ENCODE measurements at places on chromosomes 1 and 21.

DNA sequence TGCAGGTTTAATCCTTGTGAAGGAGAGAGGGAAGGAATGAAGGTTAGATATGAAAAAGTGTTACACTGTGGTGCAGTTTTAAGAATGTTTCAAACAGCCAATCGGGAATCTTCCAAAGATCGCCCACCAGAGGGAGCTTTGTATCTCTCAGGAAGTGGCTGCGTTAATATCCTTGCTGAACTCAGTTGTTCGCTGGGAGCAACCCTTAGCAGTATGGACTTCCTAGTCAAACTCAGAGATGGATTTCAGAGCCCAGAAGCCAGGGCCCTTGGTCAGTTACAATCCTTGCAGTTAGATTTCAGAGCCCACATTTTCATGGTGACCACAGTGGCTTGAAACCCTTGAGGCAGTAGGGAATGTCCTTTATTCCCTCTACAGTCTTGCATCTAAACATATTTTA, 136.2 kb downstream of the NTNG1 start:
- DNase-seq, result no peak

- no peak for DNase-seq
Observed at GRCh38 chr1:109807822-109808680, 44.3 kb upstream of the EPS8L3 start.

DNA sequence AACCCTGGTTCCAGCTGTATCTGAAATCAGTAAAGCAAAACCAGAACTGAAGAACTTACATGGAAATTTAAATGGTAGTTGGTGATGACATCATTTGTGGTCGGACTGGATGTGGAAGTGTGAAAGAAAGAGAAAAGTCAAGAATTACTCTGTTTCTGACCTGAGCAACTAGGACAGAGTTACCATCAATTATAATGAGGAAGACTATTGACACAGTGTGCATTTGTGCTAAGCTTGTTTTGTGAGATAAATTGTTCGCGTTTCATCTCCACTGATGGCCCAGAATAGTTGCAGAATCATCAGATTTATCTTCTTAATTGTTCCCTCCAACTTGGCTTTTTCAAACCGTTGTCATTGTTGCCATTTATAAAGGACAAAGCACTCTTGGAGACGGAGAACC, 410.6 kb upstream of the DEPDC1 start:
- no peak for DNase-seq

- DNase-seq, result no peak
Observed at GRCh38 chr1:178684542-178685000, 40.5 kb upstream of the RALGPS2 start.

DNA sequence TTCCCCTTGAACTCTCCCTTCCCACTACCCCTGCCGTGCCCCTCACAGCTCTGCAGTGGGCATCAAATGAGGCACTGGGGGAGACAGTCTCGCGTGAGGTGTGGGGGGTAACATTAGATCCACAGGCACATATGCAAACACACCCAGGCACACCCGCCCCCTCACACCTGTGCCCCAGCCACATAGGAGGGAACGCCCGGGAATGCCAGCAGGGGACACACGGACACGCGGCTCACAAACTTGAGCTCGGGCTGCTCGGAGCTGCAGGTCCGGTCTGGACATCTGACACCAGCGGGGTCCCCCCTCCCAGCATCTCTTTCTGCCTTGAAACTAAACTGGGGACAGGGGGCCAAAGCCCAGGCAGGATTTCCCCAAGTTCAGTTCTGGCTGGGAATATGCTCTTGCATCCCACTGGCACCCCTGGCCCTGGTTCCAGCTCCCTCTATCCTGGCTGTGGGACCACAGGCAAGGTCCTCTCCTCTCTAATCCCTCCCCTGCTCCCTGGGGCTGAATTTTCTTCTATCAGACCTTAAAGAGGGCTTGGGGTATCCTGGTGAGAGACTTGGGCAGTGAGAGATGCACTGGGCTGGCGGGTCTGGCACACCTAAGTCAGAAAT, 30.6 kb downstream of the CDCP2 start:
- no peak for DNase-seq

DNA sequence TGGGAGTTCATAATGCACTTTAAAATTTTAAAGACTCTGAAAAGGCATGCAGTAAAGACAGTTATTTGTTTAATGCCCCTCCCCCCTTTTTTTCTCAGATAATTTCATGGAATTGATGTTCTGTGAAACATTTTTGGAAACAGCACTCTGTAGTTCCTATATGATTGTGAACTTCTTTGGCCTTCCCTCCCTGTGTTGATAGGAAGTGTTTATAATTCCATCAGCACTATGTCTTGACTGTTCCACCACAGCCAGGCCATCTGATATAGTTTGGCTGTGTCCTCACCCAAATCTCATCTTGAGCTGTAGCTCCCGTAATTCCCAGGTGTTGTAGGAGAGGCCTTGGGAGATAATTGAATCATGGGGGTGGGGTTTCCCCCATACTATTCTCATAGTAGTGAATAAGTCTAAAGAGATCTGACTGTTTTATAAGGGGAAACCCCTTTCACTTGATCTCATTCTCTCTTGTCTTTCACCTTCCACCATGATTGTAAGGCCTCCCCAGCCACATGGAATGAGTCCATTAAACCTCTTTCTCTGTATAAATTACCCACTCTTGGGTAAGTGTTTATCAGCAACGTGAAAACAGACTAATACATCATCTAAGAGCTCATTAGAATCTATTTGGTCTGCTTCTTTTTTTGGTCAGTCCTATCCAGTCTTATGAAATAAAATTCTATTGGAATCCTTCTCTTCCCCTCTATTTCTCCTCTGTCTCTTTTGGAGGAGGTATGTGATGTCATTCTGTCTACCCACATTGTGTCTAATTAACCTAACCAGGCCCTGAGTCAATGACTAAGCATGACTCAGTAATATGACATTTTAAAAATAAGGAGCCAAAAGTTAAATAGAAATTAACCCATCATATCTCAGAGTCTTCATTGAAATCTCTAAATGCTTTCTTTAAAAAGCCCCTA, 8.9 kb downstream of the CCDC185 start:
- DNase-seq, result no peak

- no peak for DNase-seq
Observed at GRCh38 chr1:26743426-26744059, 44.2 kb upstream of the PIGV start.

DNA sequence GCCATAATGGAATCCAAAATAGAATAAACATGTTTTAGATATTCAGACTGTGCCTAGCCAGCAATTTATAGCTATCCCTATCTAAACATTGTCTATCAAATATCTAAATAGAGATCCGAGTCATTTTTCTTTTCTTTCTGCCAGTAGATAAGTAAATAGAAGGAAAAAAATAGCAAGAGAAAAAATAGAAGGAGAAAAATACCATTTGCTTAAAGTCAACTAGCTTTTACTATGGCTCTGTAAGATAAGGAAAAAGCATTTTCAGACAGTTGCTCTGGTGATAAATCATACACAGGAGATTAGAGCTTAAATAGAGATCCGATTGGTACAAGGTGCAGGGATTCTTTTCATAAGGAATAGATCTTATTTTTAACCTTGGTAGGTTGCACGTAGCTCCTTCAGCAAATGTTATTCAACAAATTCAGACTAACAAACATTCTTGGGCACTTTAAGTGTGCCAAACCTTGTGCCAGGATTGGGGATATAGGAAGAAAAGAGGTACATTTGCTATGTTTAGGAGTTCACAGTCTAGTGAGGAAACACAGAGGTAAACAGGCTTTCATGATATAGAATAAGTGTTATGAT, 70.1 kb upstream of the CCDC190 start:
- no peak for DNase-seq

- DNase-seq, result no peak
Observed at GRCh38 chr1:201785291-201785690, 43.7 kb upstream of the IPO9 start.

- DNase-seq, result no peak
Observed at GRCh38 chr1:230879778-230880177, 11.5 kb upstream of the C1orf198 start.

DNA sequence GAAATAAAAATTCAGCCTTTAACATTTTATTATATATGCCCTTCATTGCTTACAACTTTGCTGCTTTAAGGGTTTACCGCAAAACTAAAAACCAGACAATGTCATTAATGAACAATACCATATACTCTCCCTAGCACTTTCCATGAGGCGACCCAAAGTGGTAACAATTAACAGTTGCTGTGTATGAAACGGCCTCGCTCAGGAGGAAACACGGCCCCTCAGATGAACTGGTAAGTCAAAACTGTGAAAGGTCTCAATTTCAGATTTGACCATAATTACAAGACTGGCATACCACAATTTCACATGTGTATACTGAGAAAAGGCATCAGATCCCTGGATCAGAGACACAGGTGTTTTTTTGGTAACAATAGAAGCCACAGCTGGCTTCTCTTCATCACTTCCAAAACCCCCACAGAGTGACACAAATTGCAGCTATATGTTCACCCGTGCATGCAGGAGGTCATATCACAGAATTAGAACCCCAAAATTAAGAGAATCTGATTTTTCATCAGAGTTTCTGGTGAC, 611.9 kb upstream of the ADAMTS5 start:
- no peak for DNase-seq

- DNase-seq, result no peak
Observed at GRCh38 chr1:233865902-233866301, 38.6 kb upstream of the SLC35F3 start.

- DNase-seq, result no peak
Observed at GRCh38 chr21:42475526-42476387, 20.3 kb downstream of the RSPH1 start.

DNA sequence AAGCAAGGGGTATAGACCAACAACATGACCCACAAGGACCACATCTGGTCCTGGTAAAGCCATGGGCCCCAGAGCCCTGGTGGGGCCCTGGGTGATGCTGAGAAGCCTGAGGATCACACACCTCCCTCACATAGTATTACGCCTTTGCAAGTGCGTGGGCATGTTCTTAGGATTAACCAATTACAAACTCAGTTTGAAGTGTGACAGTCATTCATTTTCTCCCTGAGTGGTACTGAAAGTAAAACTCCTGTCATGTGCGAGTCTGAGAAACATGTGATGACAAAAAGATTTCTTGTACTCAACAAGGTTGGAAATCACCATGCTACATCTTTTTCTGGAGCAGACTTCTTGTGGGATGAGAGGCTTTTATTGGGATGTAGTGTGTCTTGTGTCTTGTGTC, 315.3 kb upstream of the DUSP10 start:
- DNase-seq, result no peak
